Amniotic stem cell (primary cell): ENCODE measurements at places on chromosomes 7 and 10.

DNA sequence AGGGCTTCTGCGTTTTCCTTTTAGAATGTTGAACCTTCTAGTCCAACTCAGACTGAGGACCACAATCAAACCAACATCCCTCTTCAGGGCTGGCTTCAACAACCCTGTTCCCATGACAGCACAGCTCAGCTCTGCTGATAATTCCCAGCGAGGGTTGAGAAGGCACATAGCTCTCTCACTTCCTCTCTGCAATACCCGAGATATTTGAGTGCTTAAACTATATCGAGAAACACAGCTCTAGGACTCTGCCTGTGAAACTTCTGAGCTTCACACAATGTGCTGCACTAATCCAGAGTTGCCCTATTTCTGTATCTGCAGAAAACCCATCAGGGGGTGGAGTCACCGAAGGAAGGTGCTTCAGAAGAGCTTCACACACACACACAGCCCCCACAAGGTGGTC is 1.6 kb upstream of the ADARB2 start:
- no peak for DNase-seq

DNA sequence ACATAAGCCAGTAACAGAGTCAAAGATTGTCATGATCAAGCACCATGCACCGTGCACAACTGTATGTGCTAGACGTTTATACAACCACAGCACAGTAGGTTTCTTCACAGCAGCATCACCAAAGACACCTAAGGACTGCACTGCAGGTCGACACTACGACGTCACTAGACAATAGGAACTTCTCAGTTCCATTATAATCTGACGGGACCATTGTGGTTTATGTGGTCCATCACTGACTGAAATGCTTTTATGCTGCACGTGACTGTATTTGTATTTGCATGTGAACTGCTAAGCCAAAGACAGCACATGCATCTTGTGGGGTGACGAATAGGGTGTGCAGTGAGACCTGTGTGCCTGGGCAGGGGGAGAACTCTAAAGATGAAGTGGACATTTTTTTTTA is 164.9 kb downstream of the PARD3 start:
- DNase-seq = no peak

GRCh38 chr7:108102671-108103312 is 27.4 kb downstream of the LAMB4 start:
- no peak for DNase-seq

GRCh38 chr7:88185650-88186049 is 34.2 kb downstream of the SRI start:
- DNase-seq = no peak

GRCh38 chr7:50353201-50353600 is 48.7 kb downstream of the IKZF1 start:
- no peak for DNase-seq

DNA sequence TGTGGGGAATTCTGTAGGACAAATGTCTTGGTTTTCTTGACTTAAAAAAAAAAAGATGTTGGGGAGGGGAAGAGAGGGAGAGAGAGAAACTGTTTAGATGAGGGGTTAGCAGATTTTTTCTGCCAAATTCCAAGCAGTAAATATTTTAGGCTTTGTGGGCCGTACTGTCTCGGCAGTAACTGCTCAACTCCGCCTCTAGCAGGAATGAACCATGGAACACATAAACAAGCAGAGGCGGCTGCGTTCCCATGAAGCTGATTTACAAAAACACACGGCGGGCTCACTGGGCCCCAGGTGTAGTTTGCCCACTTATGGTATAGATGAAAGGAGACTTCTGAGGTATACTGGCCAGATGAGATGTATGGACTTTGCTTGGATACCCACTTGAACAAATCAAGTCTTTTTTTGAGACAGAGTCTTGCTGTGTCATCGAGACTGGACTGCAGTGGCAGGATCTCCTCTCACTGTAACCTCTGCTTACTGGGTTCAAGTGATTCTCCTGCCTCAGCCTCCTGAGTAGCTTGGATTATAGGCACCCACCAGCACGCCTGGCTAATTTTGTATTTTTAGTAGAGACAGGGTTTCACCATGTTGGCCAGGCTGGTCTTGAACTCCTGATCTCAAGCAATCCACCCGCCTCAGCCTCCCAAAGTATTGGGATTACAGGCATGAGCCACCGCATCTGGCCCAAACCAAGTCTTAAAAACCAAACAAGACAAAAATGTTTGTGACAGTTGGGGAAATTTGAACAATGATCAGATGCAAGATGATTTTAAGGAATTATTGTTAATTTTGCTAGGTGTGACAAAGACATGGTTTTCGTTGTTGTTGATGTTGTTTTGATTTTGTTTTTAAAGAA is 9.7 kb upstream of the ADAMTS14 start:
- no peak for DNase-seq

- DNase-seq = no peak
Observed at GRCh38 chr7:963236-964078, 9.0 kb upstream of the ADAP1 start.

GRCh38 chr7:149253665-149254064 is 8.3 kb upstream of the ZNF783 start:
- DNase-seq = no peak

DNA sequence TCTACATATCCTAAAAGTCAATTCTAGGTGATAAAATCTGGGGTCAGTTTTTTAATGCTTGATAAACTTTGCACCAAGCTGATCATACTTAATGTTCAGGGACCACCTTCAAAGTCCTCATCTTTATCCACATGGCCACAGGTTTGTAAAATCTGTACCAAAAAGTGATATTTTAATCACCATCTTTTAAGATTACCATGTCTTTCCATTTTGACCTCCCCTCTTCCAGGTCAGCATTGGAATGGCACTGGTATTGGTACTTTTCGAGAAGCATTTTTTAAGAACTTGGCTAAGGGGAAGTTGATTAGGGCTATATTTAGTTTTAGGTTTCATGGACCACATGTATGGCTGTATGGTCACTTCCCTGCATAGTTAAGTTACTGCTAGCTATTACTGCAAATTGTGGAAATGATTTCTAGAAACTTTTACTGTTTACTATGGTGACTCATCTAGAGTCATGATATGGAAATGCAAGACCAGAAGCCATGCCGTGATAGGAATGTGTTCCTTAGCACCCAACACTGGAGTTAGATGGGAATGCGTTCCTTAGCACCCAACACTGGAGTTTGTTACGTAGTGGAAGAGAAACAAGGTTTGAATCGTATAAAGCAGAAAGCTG is 50.8 kb upstream of the ABLIM1 start:
- peak; percentile 44 for DNase-seq

DNA sequence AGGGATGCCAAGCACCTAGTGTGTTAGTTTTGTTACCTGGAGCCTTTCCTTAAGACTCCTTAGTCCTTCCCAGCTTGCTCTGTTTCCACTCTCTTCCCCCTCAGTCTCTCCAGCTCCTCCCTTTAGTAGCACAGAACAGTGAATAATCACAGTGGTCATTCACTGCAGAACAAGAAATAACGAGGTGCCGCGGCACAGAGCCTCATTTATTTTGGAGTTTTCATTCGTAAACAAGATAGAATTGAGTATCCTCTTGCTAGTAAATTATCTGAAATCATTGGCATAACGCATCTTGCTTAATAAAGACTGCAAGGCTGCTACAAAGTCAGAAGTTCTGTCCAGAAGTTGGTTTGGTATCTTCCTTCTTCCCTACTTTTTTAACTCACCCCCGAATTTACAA is 129.3 kb upstream of the LANCL2 start:
- DNase-seq = no peak

DNA sequence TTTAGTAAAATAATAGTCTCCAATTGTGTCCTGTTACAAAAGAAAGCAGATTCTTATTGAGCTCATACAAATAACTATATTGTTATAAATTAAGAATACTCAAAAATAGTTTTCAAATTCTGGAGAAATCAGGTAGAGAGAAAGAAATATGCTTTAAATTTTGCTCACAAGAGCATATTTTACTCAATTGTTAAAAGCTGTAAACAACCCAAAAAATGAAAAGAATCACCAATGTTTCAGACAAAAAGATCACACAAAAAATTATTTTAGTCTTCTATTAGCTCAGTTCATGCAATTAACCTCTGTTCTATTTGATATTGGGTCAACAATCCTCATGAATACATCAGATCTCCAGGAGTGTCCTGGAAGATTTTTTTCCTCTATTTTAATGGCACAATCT is 18.6 kb upstream of the TRPV6 start:
- DNase-seq = no peak

DNA sequence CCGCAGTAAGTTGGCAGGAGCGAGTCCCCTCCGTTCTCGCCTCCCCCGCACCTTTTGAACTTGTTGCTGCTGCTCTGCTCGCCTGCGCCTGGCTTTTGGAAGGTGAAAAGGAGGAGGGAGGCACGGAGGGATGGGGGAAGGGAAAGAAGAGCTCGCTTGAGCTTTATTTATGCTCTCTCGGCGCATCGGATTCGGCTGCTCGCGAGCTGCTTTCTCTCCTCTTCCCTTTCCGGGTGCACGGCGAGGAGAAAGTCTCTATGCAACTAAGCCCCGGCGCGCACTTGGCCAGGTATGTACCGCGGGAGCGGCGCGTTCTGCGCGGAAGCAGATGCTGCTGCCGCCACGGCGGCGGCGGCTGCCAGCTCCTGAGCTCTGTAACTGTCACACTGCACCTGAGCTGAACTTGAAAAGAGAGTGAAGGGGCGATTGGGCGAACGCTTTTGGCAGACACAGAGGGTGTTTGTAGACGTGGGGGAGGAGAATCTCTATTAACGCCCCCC is 551 bp downstream of the KCND2 start:
- no peak for DNase-seq

- no peak for DNase-seq
Observed at GRCh38 chr10:77267703-77268675, 369.6 kb downstream of the KCNMA1 start.

DNA sequence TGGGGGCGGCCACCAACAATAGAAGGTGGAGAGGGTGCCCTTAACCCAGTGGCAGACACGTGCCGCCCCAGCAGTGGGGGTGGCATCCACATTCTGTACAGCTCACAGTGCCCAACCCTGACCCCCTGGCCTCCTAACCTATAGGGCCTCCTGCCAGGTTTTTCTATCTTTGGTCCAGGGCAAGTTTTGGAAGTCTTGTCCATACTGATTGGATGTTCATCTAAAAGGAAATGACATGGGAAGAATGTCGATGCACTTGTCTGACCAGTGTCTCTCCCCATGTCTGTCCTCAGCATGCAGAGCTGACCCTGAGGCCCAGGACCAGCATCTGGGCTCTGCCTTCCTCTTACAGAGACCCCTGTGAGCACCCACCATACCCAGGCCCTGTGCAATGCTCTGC is 32.3 kb upstream of the ANTXRL start:
- DNase-seq = no peak

DNA sequence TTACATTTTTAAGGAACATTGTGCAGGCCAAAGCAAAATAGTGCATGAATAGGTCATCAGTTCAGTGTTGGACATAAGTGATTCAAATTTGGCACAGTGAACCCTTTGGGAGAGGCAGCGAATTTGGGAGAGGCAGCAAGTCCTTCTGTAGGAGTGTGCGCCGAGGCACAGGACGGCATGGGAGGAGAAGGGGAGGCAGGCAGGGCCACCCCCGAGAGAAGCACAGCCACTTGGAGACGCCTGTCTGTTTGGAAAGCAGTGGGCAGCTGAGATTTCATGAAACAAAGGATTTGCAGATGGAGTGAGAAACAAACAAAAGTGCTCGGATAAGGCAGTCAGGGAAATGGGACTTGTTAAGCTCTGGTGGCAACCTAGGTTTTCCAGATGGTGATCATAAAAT is 30.6 kb downstream of the VIPR2 start:
- no peak for DNase-seq

DNA sequence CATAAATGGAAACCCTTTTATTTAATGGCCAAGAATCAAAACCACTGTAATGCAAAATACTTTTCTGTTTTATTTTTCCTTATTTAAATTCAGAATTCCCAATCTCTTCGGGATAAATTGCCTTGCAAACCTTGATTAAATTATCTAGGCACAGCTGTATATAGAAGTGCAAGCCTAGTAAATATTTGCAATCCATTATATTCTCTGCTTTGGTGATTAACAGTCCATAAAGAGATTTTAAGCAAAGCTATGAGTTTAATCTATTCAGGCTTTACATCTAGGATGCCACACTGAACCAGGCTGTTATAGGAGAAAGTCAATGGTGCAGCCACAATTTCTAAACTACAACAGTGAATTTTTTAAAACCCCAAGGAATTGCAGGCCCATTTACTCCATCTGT is 43.6 kb upstream of the THSD7A start:
- DNase-seq = no peak

DNA sequence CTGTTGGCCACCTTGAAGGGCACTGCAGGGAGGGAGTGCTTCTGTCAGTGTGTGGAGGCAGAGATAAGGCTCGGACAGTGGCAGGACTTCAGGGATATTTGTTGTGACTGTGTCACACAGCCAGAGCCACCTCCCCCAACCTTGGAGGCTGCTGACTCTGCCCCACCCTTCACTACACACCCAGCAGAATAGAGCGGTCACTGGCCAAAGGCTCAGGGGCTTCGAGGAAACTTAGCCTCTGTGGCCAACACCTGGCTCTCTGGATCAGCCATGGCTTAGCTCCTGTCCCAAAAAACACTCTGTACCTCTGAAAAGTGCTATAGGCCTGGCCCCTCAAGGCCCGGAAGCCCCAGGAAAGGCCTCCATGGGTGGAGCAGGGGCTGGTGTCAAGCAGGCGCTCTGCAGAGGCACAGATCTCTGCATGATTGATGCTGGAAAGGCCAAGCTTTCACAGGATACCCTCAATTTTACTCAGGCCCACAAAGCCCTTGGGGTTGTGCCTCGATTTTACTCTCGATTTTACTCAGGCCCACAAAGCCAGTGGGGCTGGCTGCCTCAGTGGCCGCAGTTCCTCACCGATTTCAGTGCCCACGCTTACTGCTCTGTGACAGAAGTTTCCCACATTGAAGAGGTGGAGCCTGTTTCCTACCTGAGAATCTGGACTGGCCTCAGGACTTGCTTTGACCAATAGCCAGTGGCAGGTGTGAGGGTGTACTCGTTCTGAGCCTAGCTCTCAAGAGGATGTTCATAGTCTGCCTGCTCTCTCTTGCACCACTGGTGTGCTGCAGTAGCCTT is 113.2 kb upstream of the GPR26 start:
- DNase-seq = no peak

DNA sequence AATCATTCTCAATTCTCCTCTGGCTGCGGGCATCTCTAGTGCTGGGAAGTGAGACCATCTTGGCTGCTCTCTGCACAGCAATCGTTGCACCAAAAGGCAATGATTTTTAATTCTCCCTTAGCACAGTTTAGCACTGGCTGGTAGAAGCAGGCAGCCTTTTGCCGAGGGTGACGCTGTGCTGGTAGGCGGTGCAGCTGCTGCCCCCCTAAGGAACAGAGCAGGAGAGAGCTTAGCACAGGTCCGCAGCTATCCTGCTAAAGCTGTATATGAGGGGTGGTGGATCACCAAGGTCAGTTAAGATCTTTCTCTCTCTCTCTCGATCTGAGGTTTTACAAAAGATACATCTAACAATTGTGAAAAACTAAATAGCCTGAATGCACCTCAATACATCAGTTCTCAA is 390.1 kb downstream of the GATA3 start:
- no peak for DNase-seq

GRCh38 chr7:7330997-7331396 is 148.7 kb downstream of the C1GALT1 start:
- no peak for DNase-seq
